ENCODE measurements at places on chromosomes 7 and 10.

DNA sequence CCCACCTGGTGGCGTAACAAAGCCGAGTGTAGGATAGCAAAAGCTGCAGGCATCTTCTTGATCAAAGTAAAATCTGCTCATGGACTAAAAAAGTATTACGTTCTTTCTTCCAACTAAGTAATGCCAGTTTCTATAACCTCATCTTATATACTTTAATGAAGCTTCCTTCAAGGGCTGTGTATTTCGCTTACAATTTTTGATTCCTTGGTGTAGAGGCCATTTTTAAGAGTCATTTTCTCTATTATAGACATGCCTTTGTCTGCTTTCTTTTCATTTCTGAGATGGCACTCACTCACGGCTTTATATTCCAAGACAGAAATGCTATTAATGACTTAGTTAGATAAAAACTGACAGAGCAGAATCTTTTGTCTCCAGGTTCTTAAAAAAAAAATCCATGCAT, 194.0 kb downstream of the HECW1 start:
- no peak for DNase-seq

GRCh38 chr7:21944616-21945453, 864 bp downstream of the CDCA7L start:
- no peak for DNase-seq

DNA sequence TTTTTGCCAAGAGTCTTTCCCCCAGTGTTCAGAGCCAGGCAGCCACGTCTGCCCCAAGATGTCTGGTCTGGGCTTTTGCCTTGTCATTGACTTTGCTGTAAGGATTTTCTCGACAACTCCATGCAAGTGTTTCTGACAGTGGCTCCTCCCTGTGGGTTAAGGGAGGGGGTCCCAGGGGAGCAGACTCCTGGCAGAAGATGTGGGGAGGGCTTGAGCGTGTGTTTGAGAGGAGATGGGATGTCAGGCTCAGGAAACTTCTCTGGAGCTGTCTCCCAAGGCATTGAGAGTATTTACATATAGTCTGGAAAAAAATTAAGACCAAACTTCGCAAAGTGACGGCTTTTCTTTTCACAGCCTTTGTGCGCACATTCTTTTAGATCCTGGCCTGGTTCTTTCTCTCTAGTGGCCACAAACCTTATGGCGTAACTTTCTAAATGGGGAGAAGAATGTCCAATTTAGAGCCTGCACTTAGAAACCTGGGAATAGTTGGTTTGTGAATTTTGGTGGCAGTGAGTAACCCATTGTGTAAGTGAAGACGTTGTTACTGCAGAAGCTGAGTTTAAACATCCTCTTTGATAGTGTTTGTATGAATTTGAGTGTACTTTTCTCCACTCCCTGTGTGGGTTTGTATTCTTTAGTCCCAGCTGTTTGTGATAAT, 201.5 kb downstream of the LRMDA start:
- no peak for DNase-seq

GRCh38 chr10:63413429-63413828, 52.3 kb downstream of the JMJD1C start:
- DNase-seq = no peak

GRCh38 chr10:103554488-103555324, 61.2 kb downstream of the NEURL1 start:
- no peak for DNase-seq

DNA sequence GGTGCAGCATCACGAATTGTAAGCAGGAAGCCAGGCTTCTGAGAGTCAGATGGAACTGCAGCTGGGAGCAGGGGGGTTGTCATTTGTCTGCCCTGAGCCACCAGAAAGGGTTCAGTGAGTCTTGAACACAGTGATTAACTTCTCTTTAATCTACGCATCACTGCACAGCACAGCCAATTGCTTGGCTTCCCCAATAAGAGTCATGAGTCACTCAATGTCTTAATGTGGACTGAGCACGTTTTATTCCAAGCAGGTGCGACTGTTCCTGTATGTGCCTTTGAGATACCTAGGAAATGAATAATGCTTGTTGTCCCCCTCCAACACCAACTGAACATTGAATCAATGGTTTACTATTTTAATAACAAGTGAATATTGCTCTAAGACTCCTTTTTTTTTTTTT, 26.0 kb upstream of the PLEKHA1 start:
- DNase-seq = no peak

DNA sequence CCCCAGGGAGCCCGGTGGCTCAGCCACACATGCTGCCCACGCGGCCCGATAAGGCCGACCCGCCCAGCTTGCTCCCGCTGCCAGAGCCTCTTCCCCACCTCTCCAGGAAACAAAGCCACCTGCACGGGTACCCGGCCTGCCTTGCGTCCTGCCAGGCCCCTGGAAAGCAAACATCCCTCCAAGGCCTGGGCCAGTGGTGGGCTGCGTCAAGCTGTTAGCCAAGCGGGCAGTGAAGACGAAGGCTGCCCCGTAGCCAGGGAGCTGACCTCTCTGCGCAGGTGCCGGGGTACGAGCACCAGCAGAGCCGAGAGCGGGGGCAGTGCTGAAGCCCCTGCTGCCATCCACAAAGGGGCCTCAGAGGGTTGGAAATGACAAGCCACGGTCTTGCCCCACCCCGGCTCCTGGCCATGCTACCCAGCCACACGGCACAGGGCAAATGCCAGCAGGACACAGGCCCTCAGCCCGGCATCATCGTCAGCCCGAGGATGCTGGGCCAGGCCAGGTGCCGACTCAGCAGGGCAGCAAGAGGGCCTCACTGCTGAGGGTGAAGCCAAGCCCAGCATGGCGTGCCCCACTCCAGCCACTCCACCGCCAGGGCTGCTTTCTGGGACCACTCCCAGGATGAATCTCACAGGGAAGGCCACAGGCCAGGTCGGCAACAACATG, 140.0 kb downstream of the PTPRN2 start:
- no peak for DNase-seq

DNA sequence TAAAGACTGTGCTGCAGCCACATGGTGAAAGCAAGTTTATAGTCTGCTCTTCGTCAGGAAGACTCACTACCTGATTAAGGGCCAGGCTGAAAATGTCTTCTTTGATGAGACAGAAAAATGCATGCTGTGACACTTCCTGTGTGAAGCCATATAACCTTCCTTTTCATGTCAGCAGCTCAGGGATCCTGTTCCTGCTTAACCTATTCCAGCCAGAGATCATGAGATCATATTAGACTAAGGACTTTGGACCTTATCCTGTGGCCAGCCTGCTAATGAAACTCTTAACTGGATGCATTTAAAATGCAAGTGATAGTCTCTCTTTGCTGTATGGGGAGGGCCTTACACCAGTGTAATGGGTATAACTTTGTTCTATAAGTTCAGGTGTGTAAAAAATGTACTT, 165.2 kb downstream of the PTEN start:
- DNase-seq = no peak

GRCh38 chr7:64581926-64582894, 19.3 kb upstream of the ZNF680 start:
- no peak for DNase-seq

GRCh38 chr10:72875250-72876055, 18.1 kb upstream of the OIT3 start:
- DNase-seq = no peak

GRCh38 chr7:85805249-85805648, 618.4 kb upstream of the SEMA3D start:
- no peak for DNase-seq

DNA sequence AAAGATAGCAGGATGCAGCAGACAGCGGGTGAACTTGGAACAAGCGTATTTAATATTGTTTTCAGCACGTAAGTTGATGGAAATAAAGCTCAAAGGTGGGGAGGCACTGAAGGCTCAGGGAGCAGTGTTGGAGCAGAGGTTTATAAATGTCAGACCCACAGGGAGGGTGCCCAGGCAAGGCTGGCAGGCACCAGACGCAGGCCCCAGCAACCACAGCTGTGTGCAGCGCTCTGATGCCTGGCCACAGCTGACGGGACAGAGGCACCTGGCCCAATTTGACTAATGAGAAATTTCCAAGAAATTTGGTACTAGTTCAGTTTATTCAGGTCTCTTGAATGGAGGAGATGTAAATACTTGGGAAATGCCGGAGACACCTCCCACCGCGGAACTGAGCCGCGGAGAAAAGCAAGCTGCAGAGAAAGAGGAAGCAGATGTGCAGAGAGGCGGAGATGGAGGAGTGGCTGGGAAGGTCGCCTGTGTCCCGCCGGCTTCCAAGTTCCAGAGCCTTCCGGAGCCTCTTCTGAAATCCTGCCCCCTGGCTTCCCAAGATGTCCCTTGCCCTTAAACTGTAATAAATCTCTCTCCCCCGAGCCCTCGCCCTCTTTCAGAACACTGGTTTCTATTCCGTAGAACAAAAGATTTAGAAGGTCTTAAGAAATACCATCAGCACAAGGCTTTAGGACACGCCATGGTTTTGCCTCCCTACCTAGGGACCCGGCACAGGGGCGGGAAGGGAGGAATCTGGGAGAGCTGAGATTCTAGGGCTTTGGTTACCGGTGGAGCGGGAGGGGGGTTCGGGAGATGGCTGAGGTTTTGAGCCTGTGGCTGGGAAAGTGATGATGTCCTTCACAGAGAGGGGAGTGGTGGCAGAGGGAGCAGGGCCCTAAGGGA, 38.4 kb upstream of the PLXNA4 start:
- DNase-seq = no peak

DNA sequence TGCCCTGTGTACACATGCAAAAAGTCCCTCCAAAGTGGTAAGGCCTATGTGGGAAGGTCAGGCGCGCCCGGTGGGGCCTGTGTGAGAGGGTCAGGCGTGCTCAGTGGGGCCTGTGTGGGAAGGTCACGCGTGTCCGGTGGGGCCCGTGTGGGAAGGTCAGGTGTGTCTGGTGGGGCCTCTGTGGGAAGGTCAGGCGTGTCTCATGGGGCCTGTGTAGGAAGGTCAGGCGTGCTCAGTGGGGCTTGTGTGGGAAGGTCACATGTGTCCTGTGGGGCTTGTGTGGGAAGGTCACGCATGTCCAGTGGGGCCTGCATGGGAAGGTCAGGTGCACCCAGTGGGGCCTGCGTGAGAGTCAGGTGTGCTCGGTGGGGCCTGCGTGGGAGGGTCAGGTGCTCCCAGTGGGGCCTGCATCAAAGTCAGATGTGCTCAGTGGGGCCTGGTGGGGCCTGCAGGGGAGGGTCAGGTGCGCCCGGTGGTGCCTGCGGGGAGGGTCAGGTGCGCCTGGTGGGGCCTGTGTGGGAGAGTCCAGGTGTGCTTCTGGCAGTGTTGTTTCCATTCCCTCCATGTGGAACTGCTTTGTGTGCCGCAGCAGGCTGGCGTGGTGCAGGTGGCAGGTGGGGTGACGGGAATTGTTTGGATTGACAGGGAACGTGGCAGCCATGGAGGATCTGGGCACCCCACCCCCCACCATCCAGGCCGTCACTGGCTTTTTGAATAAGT, 15.4 kb downstream of the LRRC27 start:
- DNase-seq = no peak

DNA sequence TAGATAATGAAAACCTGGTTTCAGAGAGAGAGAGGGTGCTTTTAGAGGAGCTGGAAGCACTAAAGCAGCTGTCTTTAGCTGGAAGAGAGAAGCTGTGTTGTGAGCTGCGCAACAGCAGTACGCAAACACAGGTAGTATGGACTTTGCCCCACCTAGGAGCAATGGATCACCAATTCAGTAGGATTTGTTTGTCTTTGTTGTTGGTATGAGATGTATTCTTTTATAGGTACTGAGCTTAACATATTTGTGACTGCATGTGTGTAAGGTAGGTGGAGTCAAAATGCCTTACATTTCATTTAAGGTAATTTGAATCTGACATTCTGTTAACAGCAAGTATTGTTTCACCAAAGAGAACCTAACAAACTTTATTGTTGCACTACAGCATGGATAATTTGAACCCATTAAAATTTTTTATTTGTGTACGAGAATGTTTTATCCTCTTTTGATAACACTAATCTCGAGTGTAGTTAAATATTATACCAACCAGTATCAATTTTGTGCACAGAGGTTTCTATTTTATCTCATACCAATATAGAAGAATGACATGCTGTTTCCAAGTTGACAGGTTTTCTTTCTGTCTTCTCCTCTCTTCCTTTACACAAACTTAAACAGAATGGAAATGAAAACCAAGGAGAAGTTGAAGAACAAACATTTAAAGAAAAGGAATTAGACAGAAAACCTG, 92.1 kb downstream of the CYP51A1 start:
- no peak for DNase-seq

DNA sequence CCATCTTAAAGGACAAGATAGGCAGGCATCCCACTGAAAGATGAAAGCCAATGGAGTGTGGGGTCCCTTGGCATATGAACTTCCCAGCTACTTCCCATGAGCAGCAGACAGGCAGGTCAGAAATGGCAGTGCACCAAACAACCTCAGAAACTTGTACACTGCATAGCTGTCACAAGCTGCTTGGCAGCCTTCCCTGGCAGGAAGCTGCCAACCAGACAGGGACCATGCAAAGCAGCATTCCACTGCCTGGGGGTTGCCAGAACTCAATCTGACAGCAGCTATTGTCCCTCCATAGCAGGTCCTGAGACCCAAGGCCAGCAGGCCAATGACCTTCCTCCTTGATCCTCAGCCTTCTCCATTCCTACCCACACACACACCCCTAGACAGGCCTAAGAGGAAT, 139.5 kb downstream of the PLCE1 start:
- no peak for DNase-seq

DNA sequence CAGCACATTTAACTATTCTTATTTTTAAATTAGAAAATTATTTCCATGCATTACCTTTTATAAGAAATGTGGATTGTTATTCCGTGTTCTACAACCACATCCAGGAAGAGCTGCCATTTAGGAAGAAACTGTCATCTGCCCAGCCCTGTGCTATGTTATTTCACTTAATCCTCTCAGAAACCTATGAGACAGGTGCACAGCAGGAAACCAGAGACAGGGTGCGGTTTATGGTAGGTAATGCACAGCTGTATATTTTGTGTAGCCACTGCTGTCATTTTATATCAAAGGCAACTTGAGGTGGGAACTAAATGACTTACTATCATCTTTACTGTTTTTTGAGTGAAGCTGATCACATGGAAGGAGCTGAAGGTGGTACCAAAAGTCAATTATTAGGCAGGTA, 232.3 kb downstream of the MAGI2 start:
- DNase-seq = no peak

GRCh38 chr10:79285315-79286197, 61.7 kb upstream of the PPIF start:
- no peak for DNase-seq

- DNase-seq = no peak
Measured at GRCh38 chr10:17476073-17476472, 21.7 kb upstream of the ST8SIA6 start.

DNA sequence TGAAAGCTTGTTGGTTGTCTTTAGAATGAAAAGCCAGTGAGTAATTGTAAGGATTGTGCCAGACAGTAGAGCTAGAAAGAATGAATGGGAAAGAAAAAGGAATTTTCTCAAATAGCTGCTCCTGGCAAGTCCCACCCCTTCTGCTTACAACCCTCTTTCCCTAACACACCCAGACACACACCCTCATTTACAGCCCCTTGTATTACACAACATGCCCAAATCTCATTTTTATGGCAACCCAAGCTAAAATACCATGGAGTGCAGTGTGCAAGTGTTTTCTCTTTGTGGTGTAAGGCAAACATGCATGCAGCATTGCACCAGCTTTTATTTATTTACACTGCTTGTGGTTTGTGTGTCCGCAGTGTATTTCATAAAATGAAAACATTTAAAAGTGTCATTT, 1.5 kb downstream of the PRKAR2B start:
- no peak for DNase-seq

All from stimulated activated CD4-positive, alpha-beta T cell treated with anti-CD3 and anti-CD28 coated beads, Interleukin-15, amount 100 ng/mL, for 1 hour (primary cell).